Nucleus accumbens (tissue), 56 donors: ENCODE measurements at places on chromosomes 2 and 18.

DNA sequence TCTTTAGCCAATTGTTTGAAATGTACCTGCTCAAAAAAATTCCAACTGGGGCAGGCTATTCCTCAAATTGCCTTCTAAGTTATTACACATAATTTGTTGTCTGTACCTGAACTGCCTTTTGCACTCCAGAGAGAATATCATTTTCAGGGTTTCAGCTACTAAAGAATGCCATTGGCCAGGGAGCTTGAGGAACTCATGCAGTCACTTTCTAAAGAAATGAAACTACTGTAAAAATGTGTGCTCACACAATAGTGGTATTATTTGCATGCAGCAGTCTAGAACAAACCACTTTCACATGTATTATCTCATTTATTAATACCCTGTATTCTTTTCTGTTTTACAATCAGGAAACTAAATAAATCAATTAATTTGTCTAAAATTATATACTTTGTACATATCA, 152.2 kb downstream of the PID1 start:
- no peak for DNase-seq

- no peak for DNase-seq
Measured at GRCh38 chr2:168848225-168848624, 42.0 kb downstream of the SPC25 start.

GRCh38 chr2:235106874-235107639, 155.2 kb downstream of the SH3BP4 start:
- peak; percentile 46 for DNase-seq

DNA sequence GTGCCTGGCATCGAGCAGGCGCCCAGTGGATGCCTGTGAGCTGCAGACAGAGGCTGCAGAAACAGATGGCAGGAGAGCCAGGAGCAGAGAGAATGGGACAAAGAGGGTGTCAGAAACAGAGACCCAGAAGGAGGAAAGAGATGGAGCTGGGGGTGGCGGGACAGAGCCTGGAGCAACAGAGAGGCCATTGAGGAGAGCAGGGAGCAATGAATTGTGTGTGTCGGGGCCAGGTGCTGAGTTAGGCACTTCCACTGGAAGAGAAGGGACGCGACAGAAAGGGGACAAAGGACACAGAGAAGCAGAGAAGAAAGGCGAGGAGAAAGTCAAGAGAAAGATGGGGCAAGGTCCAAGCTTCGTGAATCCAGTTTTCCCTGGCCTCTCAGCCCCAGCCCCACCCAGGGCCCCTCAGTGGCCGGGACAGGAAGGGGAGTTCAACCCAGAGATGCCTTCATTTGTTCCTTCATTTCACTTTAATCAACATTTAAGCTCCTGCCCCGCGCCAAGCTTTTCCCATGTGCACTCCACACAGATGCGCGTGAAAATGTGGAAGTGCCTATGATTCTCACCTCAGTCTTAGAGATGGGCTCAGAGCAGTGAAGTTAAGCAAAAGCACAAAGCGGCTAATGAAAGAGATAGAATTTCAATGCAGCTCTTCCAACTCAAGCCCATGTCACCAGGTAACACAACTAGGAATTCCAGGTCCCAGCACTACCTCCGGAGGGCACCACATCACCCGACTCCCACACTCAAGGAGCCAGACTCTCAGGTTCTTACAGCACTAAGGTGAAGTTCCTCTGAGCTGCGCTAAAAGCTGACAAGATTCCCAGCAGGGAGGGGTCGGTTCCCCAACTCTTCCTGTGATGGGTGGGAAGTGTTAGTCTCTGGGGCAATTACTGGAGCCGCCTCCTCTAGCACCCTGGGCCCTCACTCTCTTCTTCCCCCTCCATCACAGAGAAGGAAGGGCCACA, 55.1 kb downstream of the TNS1 start:
- no peak for DNase-seq

- no peak for DNase-seq
Measured at GRCh38 chr2:32947484-32948143, 861 bp downstream of the LTBP1 start.

DNA sequence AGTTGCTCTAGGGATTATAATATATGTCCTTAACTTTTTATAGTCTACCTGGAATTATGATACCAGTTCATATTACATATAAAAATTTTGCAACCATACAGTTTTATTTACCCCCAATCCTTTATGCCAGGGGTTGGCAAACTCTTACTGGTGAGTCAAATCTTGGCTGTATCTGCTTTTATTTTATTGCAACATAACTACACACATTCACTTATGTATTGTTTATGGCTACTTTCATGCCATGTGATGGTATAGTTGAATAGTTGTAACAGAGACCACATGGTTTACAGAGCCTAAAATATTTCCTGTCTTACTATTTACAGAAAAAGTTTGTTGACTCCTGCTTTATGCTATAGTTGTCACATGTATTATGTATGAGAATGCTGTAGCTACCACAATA, 25.8 kb upstream of the DLX2 start:
- no peak for DNase-seq

DNA sequence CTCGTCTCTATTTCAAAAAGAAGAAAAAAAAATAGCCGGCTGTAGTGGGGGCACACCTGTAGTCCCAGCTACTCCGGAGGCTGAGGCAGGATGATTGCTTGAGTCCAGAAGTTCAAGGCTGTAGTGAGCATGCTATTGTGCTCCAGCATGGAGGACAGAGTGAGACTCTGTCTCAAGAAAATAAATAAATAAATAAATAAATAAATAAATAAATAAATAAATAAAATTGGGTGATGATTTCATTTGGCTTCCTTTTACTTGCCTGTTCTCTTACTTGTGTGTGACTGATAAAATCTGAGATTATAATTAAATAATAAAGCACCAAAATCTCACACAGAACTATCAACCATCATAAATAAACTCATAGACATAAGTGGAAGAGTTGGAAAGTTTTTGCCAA, 657.8 kb downstream of the NRXN1 start:
- DNase-seq = no peak

DNA sequence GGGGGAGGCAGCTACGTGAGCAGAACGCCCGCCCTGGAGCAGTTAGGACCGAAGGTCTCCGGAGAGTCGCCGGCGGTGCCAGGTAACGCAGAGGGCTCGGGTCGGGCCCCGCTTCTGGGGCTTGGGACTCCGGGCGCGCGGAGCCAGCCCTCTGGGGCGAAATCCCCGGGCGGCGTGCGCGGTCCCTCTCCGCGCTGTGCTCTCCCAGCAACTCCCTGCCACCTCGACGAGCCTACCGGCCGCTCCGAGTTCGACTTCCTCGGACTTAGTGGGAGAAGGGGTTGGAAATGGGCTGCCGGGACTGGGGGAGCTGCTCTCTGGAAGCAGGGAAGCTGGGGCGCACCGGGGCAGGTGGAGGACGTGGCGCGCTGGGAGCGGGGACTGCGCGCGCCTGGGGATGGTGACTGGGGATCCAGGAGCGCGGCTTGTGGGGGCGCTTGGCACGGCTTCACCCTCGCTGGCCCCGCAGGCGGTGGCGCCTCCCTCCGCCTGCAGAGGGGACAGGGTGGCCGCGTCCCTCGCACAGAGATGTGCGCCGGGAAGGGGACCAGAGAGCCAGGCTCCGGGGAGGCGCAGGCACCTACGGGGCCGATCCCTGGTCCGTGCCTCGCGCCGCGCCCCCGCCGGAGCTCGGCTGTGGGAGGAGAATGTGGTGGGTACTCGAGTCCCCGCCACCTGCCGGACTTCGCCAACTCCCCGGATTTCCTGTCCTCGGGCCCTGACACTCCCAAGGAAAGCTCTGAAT, 688 bp downstream of the CDH20 start:
- peak; percentile 83 for DNase-seq

DNA sequence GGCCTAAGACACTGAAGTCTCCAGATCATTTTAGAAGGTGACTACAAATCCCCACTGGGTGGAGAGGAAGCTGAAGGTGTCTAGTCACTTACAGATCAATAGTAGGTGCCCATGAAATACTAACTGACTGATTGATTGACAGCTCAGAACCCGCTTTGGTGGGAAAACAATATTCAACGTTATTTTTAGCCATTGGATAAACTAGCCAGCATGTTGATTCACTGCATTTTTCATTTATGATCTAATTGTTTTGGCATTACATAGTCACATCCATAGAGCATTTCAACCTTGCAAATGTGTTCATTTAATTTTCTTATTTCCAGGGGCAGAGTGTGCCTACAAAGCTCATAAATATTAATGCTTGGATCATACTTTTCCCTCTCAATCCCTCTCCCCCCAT, 162.3 kb downstream of the MREG start:
- no peak for DNase-seq

DNA sequence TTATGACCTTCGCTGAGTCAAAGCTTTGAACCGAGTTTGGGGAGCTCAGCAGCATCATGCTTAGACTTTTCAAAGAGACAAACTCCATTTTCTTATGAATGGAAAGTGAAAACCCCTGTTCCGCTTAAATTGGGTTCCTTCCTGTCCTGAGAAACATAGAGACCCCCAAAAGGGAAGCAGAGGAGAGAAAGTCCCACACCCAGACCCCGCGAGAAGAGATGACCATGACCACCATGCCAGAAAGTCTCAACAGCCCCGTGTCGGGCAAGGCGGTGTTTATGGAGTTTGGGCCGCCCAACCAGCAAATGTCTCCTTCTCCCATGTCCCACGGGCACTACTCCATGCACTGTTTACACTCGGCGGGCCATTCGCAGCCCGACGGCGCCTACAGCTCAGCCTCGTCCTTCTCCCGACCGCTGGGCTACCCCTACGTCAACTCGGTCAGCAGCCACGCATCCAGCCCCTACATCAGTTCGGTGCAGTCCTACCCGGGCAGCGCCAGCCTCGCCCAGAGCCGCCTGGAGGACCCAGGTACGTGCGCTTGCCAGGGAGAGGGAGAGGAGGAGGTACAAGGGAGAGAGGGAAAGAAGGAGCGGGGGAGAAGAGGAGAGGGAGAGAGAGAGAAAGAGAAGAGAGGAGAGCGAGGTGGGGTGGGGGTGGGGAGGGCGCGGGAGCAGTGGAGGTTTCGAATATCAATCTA, at the start of gene DLX1:
Gene DLX1, plus strand, starts transcription at position 48 of the 700 bp plus-strand sequence. Its CDS starts 171 bp downstream, at position 219.
- DNase-seq = no peak

DNA sequence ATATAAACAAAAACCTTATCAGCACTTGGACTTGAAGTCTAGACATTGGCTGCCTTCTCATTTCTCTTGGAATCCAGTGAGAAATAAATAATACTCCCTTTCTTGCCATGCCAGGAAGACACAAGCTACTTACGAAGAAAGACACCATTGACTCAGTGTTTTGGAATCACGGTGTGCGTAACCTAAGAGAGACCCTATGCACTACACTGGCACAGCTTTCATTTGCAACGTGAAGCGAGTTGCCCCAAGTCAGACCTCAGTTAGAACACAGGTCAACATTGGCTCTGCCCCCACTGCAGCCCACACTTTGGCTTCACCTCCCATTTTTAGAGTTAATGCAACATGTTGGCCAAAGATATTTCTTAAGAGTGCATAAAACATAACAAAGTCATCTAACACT, 54.2 kb downstream of the PIEZO2 start:
- no peak for DNase-seq

GRCh38 chr2:179020156-179020750, 29.7 kb downstream of the CCDC141 start:
- DNase-seq = no peak

- no peak for DNase-seq
Measured at GRCh38 chr2:210072922-210073509, 70.6 kb downstream of the RPE start.

DNA sequence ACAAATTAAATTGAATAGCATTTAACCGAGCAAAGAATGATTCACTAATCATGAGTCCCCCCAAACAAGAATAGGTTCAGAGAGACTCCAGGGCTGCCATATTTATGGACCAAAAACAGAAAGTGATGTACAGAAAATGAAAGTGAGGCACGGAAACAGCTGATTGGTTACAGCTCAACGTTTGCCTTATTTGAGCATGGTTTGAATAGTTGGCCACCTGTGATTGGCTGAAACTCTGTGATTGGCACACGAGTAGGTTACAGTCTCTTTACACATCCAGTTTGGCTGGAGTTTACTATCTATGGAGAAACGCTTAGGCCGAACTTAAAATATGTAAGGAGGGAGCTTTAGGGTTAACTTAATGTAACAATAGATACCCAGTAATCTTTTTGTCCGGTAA, 27.0 kb upstream of the DPYSL5 start:
- no peak for DNase-seq

DNA sequence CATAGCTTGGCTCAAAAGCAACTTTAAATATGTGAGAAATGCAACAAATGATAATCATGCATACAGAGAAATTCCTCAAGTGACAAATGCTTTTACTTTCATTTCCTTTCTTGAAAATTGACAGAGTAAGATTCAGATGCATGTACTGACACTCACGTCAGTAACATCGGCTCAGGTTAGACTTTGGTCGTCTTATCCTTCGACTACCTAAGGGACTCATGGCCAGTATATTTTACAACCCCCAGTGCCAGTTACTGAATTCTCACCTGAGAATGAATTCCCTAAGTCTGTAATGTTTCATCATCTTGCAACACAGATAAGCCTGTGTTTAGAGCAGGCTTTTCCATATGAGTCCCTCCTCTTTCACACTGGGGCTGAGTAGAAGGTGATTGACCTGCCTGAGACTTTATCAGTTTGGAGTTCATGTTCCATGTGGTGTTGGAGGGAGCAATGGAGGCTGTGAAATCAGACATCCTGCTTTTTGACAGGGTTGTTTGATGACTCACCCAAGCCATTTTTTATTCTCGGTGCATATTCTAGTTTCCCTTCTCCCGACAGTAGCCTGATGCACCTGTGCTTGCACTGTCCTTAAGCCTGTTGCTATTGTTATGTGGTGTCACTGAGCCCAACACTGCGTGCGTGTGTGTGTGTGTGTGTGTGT, 30.5 kb upstream of the ATP8B1 start:
- DNase-seq = no peak

DNA sequence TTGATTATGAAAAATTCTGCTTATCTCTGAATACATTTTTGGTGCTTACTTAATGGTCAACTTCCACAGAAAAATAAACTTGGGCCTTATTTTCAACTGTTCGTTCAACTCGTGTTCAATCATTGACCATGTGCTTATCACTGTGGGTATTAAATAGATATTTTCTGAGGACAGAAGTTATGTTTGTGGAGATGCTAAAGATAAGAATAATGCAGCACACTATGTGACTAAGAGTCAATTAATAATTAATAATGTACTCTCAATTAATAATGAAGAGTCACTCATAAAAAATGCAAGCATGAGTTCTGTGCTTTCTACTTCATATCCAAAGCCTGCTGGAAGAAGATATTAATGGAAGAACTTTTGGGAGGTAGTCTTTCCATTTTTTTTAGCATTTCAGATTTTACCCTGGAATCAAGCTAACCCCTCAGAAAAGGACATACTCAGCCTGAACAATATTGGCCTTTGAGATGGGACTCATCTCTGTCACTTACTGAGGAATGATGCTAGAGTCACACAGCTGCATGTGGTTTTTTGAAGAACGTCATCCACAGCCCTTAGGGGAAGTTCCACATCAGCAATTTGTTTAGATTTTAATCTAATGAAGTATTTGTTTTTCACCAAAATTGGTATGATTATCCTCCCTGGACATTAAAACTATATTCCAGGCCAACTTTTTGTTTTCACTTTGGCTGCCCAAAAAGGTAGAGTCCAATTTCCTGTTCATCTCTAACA, 191.9 kb upstream of the CRIM1 start:
- DNase-seq = no peak

- DNase-seq = no peak
Measured at GRCh38 chr2:120368086-120368485, 22.1 kb downstream of the INHBB start.
